Fibroblast of lung (primary cell): ENCODE measurements at places on chromosomes 5 and 9.
A peak's percentile ranks its signal among the peaks of the same experiment; 100 is the strongest.

- no peak for DNase-seq
Measured at GRCh38 chr5:71873191-71873591, 154.1 kb downstream of the CARTPT start.

DNA sequence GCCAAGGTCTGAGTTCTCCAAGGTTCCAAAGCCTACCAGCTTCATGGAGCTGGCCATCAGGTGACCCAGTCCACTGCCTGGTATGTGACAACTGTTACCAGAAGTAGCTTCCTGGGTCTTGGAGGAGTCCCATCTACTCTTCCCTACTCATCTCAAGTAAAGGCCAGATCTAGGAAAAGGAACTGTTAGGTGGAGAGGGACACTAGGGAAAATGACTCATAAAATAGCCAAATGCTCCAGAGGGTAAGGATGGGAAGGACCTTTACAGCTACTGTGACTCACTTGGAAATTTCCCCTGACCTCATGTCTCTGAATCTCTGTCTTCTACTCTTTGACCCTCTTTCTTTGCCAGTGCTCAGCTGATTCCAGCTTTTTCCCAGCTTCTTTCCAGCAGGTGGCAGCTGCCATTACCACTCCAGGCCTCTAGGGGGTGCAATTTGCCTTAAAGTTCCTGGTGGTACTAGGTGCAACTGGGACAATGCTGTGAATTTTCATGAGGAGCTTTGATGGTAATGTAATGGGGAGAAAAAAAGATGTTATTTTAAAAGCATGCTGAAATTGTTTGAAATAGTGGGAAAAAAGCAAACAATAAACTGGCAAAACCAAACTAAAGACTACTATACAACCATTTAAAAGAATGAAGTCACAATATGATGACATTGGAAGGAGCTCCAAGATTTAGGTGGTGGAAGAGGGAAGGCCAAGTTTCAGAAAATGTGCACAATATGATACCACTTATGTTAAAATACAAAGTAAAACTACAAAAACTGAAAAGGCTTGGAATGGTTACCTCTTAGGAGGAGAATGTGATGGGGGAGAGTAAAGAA, 27.1 kb upstream of the MYORG start:
- DNase-seq: peak; percentile 70

DNA sequence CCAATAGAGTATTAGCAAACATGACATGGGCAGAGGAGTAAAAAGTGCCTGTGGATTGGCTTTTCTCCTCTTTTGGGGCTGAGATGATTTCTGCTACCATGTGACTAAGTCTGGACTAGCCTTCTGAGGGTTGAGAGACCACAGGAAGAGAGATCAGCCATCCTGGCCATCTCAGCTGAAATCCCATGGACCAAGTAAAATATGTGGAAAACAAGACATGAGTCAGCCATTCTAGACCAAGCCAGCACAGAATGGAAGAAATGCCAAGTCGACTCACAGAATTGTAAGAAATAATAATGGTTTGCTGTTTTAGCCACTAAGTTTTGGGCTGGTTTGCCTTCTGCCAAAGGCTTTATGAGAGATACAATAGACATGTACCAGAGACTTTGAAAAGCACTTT, 377.8 kb downstream of the CHSY3 start:
- DNase-seq: peak; percentile 5

- DNase-seq: no peak
Measured at GRCh38 chr9:117779760-117780159, 75.6 kb downstream of the TLR4 start.

- DNase-seq: no peak
Measured at GRCh38 chr5:59843511-59844213, 49.9 kb downstream of the PDE4D start.

- peak; percentile 0 for DNase-seq
Measured at GRCh38 chr5:28305891-28306290, 1267.5 kb upstream of the CDH9 start.

- no peak for DNase-seq
Measured at GRCh38 chr5:171275841-171276544, 33.1 kb upstream of the TLX3 start.

DNA sequence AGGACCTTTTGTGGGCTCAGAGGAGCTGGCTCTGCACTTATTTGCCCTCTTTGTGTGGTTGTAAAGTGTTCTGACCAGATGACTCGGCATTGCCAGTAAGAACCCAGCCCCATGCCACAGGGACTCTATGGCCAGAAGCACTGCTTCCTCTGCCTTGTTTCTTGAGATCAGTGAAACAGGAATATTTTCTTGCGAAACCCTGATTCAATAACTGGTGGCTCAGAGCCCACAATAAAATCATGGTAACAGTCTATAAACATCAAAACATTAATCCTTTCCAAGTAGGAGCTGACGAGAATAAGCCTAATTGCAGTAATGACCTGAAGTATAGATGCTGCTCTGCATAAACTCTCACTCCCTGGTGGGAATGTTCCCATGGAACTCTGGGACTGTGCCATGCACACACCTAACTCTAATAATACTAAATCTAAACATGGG, 344.3 kb downstream of the ZNF608 start:
- peak; percentile 75 for DNase-seq

- no peak for DNase-seq
Measured at GRCh38 chr5:81187885-81188284, 45.2 kb upstream of the CKMT2 start.
